ENCODE measurements at places on chromosomes 3 and 15.
A peak's percentile ranks its signal among the peaks of the same experiment; 100 is the strongest.

DNA sequence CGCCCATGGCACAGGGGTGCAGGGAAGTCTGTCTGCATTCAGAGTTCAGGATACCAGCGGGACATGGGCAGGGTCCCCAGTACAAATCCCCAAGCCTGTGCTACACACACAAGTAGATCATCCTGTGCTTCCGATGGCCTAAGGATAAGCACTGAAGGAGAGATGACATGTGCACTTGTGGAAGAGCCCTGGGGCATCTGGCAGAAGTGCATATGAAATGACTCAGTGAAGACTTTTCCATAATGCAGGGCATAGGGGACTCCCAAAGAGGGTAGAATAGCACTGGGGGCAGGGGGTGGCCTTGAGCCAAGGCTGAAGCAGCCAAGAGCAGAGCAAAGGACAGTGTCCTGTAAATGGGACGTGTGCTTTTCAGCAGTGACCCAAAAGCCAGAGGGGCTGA, 22.9 kb downstream of the ADAMTS17 start:
- DNase-seq: no peak

- DNase-seq: no peak
Observed at GRCh38 chr3:12983319-12983718, 89.9 kb downstream of the IQSEC1 start.

DNA sequence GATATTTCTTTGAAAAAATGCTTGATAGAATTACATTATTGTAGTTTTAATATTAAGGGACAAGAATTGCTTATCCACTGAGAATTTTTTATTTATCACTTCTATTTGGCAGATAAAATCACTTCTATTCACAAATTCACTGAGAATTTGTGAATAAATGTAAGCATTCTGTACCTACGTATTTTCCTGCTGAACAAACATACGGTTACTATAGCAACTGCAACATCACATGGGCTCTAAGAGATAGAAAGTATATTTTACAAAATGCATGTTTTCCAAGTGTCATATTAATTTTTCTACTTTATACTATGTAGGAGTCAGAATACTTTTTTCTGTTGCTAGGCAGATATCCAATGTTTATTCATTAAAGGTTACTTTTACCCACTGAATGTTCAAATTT, 166.2 kb downstream of the ZIC1 start:
- no peak for DNase-seq

DNA sequence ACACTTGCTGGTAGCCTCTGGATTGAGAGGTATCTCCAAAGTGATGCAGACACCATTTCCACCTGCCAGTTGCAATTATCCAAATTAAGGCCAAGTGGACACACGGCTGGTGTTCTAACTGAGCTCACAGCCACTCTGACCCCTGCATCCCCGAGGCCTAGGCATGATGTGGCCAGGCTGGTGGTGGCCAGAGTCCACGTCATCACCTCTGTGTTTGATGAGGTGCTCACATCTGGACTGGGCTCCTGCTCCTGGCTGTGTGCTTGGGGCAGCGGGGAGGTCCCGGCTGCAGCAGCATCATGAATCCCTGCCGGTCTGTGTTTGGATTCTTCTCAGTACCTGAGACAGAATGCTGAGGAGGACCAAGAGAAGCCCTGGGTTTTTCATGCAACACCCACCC, 4.9 kb downstream of the OXTR start:
- no peak for DNase-seq

GRCh38 chr15:57878573-57878972, 172.1 kb downstream of the POLR2M start:
- DNase-seq: no peak

GRCh38 chr3:58266577-58266976, 29.0 kb downstream of the ABHD6 start:
- DNase-seq: no peak

DNA sequence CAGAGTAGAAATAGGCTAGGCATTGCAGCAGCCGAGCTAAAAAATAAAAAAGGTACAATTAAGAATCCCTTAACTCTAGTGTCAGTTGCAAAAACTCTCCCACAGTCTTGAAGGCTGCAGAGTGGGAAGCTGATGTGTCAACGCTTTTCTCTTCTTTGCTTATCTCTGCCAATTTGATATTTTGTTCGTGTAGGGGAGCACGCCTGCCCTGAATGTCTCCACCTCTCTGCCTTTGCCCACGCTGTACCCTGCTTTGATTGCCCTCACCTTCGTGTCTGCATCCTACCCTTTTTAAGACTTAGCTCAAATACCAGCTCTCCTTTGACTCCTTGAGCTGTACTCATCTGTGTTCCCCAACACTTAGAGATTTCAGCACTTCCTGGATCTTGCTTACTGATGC, 155.4 kb upstream of the CADPS start:
- DNase-seq: no peak

- no peak for DNase-seq
Observed at GRCh38 chr15:72859757-72860145, 76.2 kb upstream of the ADPGK start.

- no peak for DNase-seq
Observed at GRCh38 chr3:126545544-126545943, 13.2 kb downstream of the C3orf22 start.

GRCh38 chr3:109818081-109818480, 480.7 kb upstream of the DPPA4 start:
- no peak for DNase-seq

GRCh38 chr3:52518723-52519444, 14.8 kb downstream of the NT5DC2 start:
- no peak for DNase-seq

DNA sequence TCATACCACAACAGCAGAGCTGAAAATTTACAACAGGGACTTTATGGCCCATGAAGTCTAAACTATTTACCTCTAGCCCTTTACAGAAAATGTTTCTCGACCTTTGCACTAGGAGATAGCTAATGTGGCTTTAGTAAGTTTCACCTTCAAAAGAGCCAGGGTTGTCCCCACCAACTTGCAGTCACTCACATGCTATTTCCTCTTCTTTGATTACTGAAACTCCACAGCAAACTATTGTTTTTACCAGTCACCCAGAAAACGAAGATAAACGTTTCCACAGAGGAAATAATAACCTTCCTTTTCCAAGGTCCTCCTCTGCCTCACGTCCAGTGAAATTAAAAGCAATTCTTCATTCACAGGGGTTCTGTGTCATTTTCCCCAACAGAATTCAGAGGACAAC, 48.2 kb downstream of the WWTR1 start:
- no peak for DNase-seq

GRCh38 chr3:113531826-113532697, at the start of gene SIDT1:
SIDT1 (plus strand) TSS chr3:113532555; CDS start chr3:113533022, 467 bp downstream.
- peak; percentile 63 for DNase-seq

GRCh38 chr15:71117714-71118305, 2.5 kb downstream of the THSD4 start:
- DNase-seq: no peak

- no peak for DNase-seq
Observed at GRCh38 chr3:132164469-132165092, 129.8 kb upstream of the CPNE4 start.

- no peak for DNase-seq
Observed at GRCh38 chr3:114376516-114377185, 82.8 kb downstream of the TIGIT start.

Data from stimulated activated CD4-positive, alpha-beta T cell treated with anti-CD3 and anti-CD28 coated beads, TNF-alpha, amount 100 ng/mL, for 24 hours (primary cell).